ENCODE measurements at places on chromosomes 3 and 15.

DNA sequence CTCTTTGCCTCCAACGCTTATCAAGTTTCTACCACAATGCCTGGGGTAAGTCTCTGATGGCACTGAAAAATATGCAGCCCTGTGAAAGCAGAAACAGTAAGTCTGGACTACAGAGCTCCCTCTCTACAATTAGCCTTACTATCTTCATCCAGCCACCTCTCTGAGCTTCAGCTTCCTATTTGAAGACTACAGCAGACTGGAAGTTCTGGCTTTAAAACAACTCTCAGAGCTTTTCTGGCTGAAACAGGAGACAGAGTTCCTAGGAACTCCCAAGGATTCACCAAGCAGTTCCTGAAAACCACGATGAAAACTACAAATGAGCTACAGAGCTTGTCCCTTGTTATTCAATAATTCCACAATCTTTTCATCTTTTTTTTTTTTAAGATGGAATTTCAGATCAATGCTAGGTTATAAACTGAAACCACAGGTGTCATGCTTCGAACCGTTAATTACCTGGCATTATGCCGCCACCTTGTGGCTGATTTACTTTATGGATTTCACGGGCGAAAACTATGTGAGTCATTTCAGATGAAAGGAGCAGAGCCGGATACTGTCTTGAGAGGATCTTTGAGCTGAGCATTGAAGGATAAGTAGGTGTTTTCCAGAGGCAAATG lies 3.9 kb downstream of the CRYGS start:
- DNase-seq: peak; percentile 77

GRCh38 chr3:64462203-64462602 lies 225.6 kb downstream of the ADAMTS9 start:
- DNase-seq: no peak

- DNase-seq: peak; percentile 59
Observed at GRCh38 chr3:17258823-17259436, 374.2 kb downstream of the PLCL2 start.

DNA sequence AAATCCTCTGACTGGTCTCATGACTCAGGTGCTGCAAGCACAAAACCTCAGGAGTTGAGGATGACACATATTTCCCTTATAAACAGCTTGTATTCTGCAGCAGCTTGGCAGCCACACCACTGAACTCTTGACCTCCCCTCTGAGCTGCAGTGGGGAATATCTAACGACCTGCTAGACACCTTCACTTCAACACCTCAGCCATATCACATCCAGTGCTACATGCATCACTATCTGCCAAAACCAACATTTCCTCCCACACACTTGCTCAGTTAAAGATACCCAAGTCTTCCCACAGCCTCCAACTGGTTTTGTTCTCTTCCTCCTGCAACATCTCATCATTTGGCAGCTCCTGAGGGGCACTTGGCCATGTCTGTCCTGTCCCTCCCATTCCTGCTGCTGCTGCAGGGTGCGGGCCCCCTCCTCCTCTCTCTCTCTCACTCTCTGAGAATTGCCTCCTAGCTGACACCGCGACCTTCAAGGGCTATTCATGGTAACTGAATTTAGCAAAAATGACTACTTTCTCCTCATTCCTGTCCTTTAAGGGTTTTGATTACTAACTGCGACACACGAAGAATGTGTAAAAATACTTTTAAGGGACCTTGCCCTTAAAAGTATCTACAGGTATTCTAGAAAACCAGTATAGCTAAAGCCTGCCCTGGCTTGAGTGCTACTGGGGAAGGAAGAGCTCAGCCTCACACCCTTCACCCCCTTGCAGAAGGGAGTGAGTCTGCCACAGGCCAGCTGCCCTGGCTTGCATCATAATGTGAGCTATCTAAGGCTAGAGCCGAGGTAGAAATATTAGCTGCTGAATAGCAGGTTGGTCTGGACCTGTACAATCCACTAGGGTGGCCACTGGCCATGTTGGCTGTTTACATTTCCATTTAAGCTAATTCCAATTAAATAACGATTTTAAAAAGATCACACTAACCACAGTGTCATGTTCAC lies 5.0 kb upstream of the CCR9 start:
- no peak for DNase-seq

DNA sequence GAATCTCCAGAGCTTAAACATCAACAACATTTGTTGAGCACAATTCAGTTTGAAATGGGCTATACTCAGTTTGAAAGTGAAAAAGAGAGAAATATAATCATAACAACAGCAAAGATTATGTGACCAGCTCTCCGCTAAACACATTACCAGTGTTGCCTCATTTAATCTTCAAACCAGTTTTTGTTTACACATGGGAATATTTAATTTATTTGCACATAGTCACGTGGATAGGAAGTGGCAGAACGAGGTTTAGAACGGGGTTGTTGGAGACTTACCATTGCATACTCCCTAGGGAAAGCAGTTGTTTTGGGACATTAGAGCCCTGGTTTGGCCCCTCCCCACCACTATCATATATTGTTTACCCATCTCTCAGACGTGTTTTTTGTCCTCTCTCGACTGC lies 77.2 kb downstream of the IL1RAP start:
- no peak for DNase-seq

DNA sequence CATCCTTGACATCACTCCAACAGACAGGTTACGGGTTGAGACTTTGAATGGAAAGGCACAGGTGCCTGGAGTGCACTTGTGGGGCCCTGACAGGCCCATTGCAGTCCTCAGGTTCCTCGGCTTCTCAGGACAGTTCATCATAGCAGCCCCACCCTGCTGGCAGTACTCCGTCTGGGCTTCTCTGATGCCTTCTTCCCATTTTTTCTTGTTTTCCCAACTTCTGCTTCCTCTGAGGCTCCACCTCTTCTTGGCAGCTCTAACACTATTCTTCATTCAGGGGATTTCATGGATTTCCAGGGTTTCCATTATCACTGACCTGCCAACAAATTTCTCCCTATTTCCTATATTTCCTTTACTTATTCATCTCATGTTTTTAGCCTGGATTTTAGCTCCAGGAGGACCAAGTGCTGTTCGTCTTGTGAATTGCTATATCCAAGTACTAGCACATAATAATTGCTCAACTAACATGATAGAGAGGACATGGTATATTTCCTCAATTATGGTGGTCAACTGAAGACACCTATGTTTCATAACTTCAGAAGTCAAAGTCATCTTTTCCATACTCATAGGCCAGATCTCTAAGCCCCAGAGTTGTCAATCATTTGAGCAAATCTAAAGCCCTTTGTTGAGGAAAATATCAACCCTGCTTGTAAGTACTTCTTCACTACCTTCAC lies 16.2 kb downstream of the NCEH1 start:
- peak; percentile 57 for DNase-seq

DNA sequence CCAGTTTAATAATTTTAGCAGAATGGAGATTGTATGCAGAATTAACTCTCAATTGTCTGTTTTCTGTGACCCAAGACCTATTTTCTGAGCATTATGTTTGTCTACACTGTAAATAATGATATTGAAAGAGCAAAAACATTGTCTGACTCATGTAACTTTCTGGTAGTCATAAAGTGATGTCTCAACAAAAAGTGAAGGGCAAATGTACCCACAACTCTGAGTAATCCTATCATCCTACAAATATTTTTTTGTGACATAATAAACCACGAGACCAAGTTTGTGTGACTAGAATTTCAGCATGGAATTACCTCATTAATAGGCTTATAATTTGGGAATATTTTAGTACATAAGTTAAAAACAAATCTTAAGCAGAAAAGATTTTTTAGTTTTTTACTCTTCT lies 15.4 kb upstream of the ABHD10 start:
- DNase-seq: peak; percentile 81

DNA sequence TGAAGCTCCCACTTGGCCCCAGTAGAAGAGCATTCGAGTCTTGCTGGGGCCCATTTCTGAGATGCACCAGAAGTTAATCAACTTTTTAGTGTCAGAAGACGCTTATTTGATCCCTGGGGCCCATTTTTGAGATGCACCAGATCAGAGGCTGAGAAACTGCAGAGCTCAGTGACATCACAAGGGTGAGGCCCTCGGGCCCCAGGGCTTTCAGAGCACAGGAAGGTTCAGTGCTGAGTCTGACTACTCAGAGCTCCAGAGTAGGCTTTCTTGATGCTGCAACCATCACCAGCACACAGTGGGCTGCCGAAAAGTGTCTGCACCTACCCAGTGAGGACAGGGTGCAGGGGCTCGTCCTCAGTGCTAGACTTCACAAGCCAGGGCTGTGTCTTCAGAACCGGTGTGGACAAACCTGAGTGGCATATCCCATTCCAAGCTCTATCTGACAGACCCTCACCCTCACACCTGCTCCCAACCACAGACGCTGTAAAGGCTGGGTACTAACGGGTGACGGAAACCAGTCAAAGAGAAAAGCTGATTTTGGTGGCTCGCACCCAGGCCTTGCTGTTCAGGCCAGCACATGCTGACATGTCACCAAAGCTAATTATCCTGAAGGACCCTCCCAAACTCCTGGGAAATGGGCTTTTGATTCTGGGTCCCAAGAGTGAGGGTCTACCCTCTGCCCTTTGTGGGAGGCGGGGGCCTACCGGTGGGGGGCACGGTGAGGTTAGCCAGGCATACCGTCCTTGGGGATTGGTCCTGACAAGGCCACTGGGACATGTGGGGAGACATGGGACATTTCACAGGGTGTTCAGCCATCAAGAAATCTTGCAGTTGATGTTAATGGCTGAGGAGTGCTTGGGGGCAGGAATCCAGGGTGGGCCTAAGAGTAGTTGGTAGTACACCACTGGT lies 83.0 kb downstream of the PDCD6IP start:
- no peak for DNase-seq

- DNase-seq: peak; percentile 27
Observed at GRCh38 chr3:143329567-143330211, 210.1 kb downstream of the CHST2 start.

DNA sequence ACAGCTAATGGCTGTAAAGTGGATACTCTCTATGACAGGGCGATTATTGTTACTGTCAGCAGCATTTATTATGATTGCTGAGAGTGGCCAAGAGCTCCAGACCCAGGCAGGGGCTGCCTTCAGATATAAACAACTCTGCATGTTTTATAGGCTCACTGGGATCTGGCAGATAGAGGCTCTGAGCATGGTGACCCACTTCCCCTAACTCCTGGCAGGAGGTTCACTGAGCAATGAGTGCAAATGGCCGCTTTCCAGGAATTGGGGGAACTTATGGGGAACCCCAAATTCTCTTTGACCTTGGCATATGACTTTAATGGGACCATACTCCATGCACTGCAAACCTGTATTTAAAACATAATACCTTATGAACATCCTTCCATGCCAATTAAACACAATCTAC lies 59.0 kb downstream of the SCN5A start:
- DNase-seq: no peak

DNA sequence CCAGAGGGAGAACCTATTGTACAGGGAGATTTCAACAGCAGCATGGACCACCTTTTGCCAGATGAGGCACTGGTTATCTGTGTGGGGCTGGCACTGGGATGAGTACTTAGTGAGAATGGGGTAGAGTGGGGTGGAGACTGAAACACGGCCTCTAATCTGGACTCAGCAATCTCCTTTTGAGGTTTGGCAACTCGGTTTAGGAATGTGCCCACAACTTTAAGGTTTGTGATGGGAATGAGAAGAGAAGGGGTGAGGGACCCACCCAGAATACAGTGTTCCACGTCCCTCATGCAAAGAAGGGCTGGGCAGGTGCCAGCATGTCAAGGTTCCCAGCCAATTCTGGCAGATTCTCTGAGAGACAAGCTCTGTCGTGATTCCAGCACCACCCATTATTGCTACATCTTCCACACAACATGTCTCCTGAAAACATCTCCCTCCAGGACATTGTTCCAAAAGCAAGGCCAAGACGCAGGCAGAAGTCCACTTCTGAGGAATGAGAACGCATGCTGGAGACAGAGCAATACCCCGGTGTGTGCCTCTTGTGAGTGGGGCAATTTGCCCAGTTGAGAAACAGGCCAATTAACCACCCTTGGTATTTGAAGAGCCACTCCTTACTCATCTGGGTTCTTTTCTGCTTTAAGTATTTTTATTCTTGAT lies 37.5 kb upstream of the CCR4 start:
- no peak for DNase-seq

GRCh38 chr3:162586591-162586990 lies 1090.0 kb downstream of the OTOL1 start:
- no peak for DNase-seq

GRCh38 chr3:55000953-55001352 lies 73.1 kb upstream of the LRTM1 start:
- no peak for DNase-seq

DNA sequence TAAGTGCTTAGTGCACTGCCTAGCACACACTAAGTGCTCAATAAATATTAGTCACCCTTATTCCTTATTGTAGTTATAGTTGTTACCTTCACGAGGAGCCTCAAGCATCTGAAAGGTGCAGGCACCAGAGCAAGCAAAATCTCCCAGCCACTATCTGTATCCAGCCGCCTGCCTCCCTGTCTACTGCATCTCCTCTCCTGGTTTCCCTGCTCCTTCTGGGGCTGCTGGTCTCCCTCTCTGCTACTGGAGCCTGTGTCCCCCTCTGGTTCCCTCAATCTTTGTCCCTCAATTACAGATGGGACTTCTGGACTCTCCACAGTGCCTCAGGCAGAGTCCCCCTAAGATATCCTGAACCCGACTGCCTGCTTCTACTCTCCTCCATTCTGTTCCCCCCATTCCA lies 18.8 kb downstream of the MYL3 start:
- DNase-seq: no peak

DNA sequence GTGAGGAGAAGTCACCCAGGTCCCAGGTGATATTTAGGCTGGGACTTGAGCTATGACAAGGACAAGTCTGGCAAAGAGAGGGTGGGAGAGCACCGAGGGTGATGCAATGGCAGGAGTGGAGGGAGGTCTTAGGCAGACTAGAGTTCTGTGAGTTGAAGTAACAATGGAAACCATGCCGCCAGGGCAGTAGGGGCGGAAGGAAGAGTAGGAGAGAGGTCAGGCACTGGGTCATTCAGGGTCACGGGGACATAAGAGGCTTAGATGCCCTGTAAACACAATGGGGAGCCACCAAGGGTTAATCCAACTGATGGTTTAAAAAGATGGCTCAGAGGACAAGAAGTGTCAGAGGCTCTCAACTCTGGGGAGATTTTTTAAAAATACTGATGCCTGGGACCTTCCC lies 199.7 kb upstream of the LRTM1 start:
- no peak for DNase-seq

- peak; percentile 35 for DNase-seq
Observed at GRCh38 chr3:86774082-86774691, 216.8 kb downstream of the VGLL3 start.

GRCh38 chr3:147699175-147699838 lies 290.1 kb downstream of the ZIC1 start:
- peak; percentile 72 for DNase-seq

DNA sequence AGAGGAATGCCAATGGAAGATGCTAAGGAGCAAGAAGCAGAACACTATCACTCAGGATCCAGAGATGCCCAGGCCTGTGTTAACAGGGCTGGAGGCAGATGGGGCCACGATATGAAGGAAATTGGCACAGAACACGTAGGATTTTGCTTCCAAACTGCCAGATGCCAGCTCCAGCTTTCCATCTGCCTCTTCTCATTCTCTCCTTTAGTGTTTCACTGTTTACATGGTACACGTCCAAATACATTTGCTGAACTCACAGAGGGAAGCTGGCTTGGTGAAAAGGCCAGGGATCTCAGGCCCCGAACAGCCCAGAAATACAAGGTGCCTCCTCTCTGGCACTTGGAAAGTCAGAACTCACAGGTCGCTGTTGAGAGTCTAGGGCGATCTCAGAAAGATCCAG lies 187.0 kb downstream of the NTRK3 start:
- no peak for DNase-seq

- no peak for DNase-seq
Observed at GRCh38 chr3:196292286-196292923, 4.9 kb upstream of the PCYT1A start.
